ENCODE measurements at places on chromosomes 3 and 15.

DNA sequence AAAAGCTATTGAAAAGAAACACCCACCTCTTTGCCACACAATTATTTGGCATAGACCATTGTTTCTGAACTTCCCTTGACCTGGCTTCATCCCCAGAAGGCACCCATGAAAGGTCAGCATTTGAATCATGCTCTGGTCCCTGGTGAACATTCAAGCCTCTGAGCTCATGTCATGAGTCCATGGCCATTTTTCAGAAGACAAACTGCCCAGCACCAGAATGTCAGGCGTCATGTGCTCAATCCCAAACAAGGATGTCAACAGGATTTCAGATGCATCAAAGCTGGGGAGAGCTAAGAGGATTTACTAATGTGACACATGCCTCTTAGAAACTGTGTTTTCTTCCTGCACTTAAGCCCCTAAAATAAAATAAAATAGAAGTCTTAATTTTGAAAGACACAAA lies 41.3 kb downstream of the TMED3 start:
- DNase-seq: no peak

GRCh38 chr3:22088204-22088603 lies 337.2 kb upstream of the ZNF385D start:
- DNase-seq: no peak

- DNase-seq: no peak
Observed at GRCh38 chr3:179973931-179974361, 62.8 kb downstream of the PEX5L start.

GRCh38 chr3:44991326-44991725 lies 15.3 kb downstream of the EXOSC7 start:
- DNase-seq: no peak
